Anterior cingulate cortex (tissue), 58 donors: ENCODE measurements at places on chromosomes 2 and 18.

- no peak for DNase-seq
Measured at GRCh38 chr2:215171151-215171550, 32.7 kb upstream of the ABCA12 start.

DNA sequence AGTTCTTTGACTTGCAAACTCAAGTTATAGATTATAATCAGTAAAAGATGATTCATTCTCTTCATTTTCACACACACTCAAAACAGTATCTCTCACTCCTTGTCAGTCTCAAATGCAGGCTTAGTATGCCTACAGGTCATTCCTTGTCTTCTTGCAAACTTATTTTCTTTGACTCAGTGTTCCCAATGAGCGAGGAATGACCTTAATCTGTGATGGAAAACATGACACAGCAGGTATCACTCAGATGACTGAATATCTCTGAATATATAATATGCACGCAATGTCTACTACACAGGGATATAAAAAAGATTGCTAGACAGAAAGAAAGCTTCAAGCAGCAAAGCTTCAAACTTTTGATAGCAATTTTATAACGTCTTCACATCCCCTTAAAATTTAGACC lies 127.8 kb upstream of the RGPD4 start:
- no peak for DNase-seq

DNA sequence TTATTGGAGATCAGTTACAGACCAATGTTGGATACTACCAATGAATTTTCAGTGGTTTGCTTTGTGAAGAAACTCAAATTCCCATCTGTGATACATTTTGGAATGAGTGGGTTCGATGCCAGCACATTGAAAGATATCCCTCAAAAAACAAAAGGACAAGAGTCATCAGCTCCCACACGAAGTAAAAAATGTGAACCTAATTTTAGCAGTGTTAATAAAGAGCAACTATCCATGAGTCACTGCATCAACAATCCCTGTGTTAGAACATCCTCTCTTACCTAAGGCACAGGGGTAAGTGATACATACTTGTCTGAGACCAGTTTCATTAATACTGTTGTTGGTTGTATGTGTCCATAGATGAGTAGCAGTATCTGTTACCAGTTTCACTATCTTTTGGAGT lies 551.8 kb upstream of the SOX11 start:
- no peak for DNase-seq

DNA sequence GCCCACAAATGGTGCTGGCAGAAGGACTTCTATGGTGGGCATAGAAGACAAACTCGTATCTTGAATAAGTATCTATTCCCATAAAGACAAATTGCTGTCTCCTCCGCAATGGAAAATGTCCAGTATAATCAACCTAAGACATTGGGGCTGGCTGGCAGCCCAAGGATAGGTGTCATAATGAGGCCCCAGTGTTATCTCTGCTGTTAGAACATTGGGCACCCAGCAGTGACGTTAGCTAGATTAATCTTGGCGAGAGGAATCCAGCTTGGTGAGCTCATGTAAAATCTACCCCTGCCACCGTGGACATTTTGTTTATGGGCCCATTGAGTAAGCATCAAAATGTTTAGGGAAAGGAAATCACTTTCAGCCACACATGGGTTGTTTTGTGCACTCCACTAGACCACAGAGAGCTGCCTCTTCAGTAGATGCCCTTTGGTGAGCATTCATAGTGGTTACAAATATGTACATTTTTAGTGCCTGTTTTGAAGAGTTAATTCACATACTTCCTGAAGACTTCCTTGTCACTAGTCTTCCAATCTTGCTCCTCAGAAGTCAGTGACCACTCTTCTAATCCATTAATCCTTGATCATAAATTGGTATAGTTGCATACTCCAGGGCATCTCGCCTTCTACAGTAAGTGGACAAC lies 48.2 kb upstream of the KDM3A start:
- no peak for DNase-seq

GRCh38 chr2:61550375-61551209 lies 12.4 kb upstream of the XPO1 start:
- no peak for DNase-seq

- DNase-seq = no peak
Measured at GRCh38 chr2:203659331-203660049, 46.9 kb upstream of the CD28 start.

DNA sequence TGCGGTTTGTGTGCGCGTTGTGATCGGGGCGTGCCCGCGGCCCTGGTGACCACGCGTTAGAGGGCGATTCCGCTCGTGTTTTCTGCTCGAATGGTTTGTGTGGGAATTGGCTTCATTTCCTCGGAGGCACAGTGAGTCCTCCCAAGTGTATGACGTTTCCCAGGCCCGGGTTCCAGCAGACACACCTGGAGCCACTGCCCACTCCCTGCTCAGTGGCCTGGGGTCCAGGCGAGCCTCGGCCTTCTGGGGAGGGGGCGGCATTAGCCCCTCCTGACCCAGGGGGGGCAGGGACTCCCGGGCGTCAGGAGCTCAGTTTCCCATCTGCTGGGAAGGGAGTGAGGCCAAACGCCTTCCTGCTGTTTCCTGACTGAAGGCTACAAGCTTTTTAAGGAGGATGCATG lies 92.1 kb downstream of the NFATC1 start:
- DNase-seq = no peak

DNA sequence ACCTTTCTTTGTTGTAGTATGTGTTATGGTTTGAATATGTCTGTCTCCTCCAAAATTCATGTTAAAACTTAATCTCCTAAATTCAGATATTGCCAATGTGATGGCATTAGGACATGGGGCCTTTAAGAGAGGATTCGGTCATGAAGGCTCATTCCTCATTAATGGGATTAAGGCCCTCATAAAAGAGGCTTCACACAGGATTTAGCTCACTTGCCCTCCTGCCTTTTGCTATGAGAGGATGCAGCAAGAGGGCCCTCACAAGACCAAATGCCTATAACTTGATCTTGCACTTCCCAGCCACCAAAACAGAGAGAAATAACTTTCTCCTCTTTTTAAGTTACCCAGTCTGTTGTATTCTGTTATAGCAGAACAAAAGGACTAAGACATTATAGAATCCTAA lies 19.7 kb downstream of the ZBTB14 start:
- no peak for DNase-seq

DNA sequence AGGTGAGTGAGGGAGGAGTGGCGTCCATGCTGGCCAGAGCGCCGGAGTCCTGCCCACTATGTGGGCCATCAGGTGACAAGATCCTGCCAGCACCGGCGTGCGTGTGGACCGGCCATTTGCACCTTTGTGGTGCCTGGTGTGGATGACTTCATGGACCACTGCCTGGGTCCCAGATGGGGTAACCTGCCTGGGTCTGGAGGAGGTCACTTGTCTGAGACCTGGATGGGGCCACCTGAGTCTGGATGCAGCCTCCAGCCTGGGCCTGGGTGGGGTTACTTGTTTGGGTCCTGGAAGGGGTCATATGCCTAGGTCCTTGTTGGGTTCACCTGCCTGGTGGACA lies 299.6 kb downstream of the NDUFA10 start:
- no peak for DNase-seq

GRCh38 chr2:20698916-20699613 lies 32.1 kb downstream of the GDF7 start:
- no peak for DNase-seq

DNA sequence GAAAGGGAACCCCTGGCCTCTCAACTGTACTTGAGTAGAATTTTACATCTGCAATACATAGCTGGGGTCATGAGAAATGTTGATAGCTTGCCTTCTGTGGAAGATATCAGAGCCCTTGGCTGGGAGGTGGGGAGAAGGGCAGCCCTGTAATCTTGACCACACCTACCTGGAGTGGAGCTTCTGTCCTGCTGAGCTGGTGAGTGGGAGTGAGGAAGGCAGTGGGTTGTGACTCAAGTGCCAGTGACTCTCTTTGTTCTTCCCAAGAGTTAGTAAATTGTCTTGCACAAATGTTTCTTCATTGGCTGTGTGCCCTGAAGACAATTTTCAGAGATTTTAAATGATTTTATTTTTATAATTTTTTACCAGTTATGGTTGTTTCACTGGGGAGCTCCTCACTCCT lies 277.3 kb downstream of the MBD5 start:
- DNase-seq = no peak

GRCh38 chr2:26710145-26710544 lies 17.6 kb downstream of the KCNK3 start:
- DNase-seq = no peak
